Hematopoietic multipotent progenitor cell treated with erythropoietin and hydrocortisone succinate and interleukin-3 and kit ligand, for 4 days (in vitro differentiated cells): ENCODE measurements at places on chromosomes 3 and 15.

GRCh38 chr3:89332793-89333192, 225.4 kb downstream of the EPHA3 start:
- no peak for DNase-seq

- no peak for DNase-seq
These were observed 66.7 kb upstream of the GATA2 start for GRCh38 chr3:128559486-128560225.

DNA sequence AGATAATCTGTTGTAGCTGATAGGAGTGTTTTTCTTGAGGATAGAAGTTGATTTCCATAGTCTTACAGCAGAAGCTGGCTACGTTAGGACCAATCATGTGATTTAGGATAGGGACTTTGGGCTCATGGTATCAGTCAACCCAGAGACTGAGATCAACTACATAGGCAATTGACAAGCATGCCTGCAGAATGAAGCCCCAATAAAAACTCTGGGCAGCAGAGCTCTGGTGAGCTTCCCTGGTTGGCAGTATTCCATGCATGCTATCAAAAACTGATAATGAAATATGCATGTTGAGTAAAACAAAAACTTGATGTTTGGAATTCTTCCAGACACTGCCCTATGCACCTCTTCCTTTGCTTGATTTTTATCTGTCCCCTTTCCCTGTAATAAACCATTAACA, 38.0 kb downstream of the SUCNR1 start:
- DNase-seq: no peak

GRCh38 chr3:132311841-132312240, 5.4 kb upstream of the ACP3 start:
- DNase-seq: no peak

- peak; percentile 19 for DNase-seq
These were observed 32.2 kb downstream of the TFRC start for GRCh38 chr3:196049653-196050052.

DNA sequence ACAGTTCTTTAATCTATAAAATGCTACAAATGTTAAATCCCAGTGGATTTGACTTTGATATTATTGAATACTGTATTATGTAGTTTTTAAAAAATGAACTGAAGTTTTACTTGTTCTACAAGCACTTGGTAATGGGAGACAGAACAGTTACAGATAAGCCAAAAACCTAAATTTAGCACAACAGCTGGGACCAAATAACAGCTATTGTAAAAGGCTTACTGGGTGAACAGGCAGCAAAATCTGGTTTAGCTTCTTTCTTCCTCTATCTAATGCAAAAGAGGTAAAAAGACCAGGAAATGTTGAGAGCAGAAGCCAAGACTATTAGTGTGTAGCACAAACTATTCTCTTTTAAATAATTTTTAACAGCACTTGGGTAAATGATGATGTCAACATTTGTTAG, 1.6 kb upstream of the ATOSA start:
- no peak for DNase-seq

- no peak for DNase-seq
These were observed 132.0 kb upstream of the TGFBR2 start for GRCh38 chr3:30474371-30474770.

- no peak for DNase-seq
These were observed 400.2 kb downstream of the CNTN3 start for GRCh38 chr3:74214286-74214685.

DNA sequence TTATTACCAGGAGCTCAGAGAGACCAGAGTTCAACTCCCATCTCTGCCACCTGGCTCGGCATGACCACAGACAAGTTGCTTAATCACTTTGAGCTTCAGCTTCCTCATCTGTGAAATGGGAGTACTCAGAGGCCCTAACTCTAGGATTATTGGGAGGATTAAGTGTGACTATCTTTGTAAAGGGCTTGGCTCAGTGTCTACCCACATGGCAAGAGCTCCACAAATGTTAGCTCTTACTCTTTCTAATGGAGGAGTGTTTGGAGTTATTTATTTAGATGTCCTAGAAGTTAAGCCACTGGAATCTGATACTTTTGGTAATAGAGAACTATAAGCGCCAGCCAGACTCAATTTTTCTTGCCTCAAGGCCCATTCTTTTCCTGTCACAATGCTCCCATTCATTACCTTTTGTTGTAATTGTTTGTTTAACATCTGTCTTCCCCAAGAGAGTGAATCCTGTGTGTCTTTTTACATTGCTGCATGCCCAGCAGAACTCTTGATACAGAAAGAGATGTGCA, 12.3 kb upstream of the LMCD1 start:
- no peak for DNase-seq

DNA sequence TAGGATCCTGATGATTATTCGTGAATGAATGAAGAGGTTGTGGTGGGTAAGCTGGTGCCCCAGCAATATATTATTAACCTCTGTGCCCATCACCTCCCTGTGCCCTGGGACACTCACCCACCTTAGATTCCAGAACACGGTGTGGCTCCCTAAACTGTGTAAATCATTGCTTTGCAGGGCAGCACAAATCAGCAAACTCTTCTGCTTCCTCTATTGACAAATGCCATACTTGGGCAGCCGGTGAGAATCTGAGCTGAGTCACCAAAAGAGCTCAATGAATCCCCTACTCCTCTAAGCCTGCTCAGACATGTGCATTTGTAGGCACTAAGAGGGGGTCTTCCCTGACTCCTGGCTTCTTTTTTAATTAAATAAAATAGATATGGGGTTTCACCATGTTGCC, 15.7 kb downstream of the UQCC5 start:
- DNase-seq: no peak

DNA sequence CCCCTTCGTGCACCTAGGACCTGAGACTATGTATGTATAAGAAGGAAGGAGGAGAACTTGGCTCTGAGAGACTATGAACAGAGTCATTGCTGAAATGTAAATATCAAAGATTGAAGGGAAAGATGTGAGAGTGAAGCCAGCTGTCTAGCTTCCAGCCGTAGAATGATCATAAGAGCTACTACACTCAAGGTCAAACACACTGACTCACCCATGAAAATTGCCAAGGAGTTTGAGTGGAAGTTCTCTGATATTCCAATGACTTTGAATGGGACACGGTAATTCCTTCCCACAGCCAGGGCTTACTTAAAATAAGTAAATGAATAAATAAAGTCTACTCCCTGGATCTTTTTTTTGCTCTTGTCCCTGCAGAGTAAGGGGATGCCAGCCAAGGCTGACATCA, 398.9 kb upstream of the TPRG1 start:
- DNase-seq: no peak

GRCh38 chr3:42127226-42127625, 36.1 kb downstream of the TRAK1 start:
- no peak for DNase-seq

DNA sequence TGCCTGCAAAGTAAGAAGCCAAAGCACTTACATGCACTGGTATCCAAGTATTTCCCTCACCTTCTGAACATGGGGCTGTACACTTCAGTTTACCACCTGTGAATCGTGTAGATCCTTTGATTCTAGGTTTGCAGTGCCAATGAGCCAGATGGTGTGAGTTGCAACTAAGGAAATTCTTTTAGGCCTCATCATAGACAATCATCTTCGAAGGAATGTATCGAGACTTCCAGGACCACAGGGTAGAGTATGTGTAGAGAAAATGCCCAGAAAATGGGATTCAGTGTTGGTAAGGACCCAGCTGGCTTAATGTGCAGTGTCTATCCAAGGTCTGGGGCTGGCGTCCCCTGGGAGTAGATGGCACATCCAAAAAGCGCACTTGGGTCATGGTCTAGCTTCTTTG, 323.2 kb upstream of the TPM1 start:
- DNase-seq: no peak

- DNase-seq: no peak
These were observed 88.3 kb downstream of the ATP10A start for GRCh38 chr15:25774871-25775270.

DNA sequence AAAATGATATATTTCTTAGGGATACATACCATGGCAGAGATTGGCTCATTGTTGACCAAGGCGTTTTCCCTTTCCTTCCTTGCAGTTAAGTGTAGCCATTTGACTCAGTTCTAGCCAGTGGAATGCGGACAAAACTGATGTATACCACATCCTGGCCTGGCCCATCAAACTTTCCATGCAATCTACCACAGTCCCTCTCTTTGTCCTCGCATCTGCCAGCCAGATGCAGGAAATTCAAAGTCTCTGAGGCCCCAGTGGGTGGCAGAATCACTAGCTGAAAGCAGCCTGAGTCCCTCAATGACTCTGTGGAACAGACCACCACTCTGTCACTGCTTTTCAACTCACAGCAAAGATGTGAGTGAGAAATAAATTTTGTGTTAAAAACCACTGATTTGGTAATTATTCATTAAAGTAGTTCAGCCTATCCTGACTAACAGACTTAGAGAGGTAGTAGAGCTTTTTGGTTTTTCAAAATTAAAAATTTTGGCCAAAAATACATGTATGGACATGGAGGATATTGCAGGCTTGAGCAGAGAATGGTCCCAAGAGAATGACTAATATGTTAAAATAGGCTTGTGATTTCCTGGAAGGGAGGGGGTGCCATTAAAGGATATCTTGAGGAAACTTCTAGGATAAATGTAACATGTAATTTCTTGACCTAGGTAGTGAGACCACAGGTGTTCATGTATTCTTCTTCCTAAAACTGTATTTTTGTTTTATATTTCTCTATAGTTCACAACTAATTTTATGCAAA, 10.9 kb downstream of the LRRFIP2 start:
- DNase-seq: peak; percentile 69

DNA sequence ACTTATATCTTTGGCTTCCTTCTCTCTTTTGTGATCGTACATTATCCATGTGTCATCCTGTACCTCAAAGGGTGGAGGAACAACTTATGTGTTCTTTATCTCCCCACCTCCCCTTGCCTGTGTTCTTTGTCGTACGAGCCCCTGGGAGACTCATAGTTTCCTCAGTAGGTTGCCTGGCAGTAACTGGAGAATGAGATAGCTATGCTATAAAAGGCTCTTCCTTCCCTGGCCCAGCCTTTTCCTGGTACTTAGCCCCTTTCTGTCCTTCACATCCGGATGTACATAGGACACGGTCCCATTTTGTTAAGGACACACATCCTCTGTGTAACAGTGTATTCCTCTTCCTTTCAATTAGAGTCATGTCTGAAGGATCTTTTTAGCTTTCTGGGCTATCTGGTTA, 32.1 kb downstream of the PLCL2 start:
- DNase-seq: peak; percentile 72

GRCh38 chr15:79635897-79636561, 203.9 kb downstream of the MINAR1 start:
- no peak for DNase-seq

DNA sequence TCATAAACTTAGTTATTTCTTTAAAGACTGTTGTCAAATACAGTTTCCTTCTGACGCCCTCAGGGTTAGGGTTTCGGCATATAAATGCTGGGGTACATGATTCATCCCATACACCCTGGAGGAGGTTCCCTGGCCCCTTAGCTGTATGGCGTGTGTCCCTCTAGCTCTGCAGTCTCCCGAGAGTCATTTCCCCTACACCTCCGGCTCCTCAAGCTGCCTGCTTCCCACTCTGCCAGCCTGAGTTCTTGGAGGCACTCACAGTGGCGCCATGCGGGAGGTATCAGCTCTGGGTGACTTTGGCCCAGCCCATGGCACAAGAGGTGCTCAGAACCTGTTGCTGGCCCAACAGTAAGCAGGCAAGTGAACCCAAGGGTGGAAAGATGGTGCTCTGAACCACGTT, 70.2 kb upstream of the TRPM1 start:
- no peak for DNase-seq
